Stomach (tissue), 19 donors: ENCODE measurements at places on chromosomes 3 and 15. TPM values are rescaled to one million over a fixed set of nuclear protein-coding genes. Genes with fewer than 3 reads are reported as not detected.

The TEX9 gene
- polyA plus RNA-seq, result 3.8 TPM

The EXD1 gene
- polyA plus RNA-seq, result not detected

The SLC22A14 gene
- polyA plus RNA-seq, result not detected

The CKMT1A gene
- polyA plus RNA-seq, result 32.5 TPM
